ENCODE measurements at places on chromosomes 12 and 14.
A peak's percentile ranks its signal among the peaks of the same experiment; 100 is the strongest.

DNA sequence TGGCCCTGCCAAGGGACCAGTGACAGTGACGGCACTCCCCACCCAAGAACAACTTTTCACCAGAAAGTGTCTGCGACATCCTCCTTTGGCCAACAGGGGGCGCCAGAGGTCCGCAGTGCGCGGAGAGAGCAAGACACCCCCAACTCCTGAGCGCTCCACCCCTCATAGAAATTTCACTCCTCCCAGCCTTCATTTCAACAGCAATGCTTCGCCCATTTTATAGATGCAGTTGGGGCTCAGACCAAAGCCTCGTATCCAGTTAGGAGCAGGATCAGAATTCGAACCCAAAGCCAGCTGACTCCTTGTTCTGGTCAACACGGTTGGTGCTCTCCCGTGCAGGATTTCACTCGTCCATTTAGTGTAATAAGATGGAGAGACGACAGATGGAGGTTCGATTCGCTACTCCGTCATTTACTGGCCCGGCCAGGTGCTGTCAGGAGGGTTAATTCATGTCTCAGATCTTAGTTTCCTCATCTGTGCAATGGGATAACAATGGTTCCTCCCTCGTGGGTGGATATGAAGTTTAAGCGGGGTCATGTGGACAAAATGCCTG, 2.4 kb upstream of the POP5 start:
- peak; percentile 89 for DNase-seq

DNA sequence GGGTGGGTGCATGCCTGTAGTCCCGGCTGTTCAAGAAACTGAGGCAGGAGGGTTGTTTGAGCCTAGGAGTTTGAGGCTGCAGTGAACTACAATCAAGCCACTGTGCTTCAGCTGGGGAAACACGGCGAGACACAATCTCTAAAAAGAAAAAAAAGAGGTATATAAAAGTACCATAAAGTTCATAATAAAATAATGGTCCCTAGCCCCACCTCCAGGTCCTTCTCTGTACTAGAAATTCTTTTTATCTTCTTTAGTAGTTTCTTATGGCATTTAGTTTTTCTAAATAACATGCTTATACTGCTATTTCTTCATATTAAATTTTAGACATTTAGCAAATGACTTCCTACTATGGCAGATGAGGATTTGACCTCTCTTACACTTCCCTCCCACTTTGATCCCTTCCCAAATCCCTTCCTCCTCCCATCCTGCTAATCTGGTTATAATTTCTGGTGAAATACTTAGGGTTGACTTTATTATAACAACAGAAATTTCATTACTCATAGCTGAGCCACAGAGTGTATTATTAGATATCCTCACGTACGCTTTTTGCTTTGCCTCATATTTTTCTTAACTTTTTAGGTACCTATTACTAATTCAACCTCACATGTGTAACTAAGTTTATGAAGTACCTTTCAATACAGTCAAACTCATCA, 94.7 kb downstream of the SLC41A2 start:
- DNase-seq = no peak

GRCh38 chr14:33850826-33851225, 100.0 kb downstream of the EGLN3 start:
- no peak for DNase-seq

- DNase-seq = no peak
Observed at GRCh38 chr12:17278946-17279345, 673.0 kb upstream of the LMO3 start.

DNA sequence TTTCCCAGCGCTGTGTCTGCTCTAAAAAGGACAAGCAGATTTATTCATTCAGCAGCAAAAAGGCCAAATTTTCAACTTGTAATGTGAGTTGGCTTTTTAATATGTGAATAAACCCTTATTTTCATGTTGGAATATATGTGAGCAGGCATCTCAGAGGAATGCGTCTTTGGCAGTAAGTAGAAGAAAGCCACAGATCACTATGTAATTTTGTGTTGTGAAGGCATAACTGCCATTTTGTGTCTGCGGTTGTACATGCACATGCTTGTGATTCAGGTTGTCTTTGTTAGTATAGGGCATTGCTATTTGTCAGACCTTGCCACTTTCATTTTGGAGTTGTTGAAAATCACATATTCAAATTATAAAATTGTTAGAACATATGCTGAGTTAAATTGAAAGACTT, 398.8 kb upstream of the RGS6 start:
- no peak for DNase-seq
